Karpas-422 (cell line): ENCODE measurements at places on chromosomes 11 and 22.
A peak's percentile ranks its signal among the peaks of the same experiment; 100 is the strongest.

- no peak for DNase-seq
Observed at GRCh38 chr22:38957808-38958650, 620 bp downstream of the APOBEC3A start.

GRCh38 chr22:20956258-20957101 is 10.6 kb upstream of the AIFM3 start:
- DNase-seq, result no peak

DNA sequence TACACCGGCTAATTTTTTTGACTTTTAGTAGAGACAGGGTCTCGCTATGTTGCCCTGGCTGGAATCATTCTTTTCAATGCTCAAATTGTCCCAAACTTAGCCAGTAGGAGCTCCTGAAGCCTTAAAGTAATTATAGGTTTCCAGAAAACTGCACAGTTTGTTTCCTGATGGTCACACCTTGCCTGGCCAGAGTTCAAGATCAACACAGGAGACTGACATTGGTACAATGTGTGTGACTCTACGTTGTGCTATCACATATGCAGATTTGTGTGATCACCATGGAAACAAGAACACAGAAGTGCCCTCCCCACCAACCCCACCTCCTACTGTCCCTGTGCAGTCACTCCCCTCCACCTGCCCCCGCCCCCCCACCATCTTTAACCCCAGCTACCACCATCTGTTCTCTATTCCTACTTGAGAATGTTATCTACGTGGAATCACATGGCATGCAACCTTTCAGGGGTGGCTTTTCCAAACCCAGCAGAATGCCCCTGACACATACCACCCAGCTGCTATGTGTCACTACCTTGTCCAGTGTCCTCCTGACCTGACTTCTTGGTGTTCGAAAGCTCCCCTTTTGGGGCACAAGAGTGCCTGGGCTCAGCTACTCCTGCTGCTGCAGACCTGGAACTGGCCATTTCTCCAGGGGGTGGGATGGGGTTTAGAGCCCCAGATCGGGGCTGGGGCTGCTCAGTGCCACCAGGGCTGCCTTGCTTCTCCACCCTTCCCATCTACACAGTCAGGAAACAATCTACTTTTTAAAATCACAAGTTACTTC is 6.1 kb upstream of the NAP1L4 start:
- no peak for DNase-seq

GRCh38 chr11:78066471-78066870 is 2.8 kb downstream of the THRSP start:
- DNase-seq, result no peak

DNA sequence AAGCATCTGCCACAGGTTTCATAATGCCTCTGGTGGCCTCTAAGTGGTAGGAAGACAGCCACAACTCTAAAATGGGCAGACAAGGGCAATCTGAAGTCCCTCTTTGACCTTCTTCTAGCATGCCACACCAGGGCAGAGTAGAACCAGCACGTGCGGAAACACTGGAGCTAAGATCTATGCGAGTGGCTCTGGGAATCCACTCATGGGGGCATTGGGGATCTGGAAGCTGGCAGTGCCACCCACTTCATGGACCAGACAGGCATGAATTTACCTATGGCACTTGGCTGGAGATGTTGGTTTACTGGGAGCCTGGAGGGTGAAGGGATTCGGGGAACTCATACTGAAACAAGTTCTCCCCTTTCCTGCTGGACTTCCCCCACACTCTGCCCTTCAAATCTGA is 337.4 kb downstream of the MIAT start:
- no peak for DNase-seq

DNA sequence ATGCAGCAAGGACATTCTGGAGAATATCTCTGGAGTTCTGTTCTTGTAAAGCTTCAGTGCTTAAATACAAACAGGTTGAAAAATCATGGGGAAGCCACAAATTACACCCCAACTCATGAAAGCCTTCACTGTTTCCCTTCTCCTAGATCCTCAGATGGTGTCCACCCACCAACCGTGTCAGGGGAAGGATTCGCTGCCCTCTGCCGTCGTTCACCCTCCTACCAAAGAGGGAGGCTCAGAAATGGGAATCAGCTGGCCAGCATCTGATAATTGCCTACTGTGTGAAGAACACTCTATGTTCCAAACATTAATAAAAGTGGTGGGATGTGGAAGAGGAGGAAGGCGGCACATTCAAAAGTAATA is 7.4 kb upstream of the HEPACAM start:
- DNase-seq, result no peak

GRCh38 chr22:40791241-40791640 is 27.9 kb downstream of the SLC25A17 start:
- no peak for DNase-seq

DNA sequence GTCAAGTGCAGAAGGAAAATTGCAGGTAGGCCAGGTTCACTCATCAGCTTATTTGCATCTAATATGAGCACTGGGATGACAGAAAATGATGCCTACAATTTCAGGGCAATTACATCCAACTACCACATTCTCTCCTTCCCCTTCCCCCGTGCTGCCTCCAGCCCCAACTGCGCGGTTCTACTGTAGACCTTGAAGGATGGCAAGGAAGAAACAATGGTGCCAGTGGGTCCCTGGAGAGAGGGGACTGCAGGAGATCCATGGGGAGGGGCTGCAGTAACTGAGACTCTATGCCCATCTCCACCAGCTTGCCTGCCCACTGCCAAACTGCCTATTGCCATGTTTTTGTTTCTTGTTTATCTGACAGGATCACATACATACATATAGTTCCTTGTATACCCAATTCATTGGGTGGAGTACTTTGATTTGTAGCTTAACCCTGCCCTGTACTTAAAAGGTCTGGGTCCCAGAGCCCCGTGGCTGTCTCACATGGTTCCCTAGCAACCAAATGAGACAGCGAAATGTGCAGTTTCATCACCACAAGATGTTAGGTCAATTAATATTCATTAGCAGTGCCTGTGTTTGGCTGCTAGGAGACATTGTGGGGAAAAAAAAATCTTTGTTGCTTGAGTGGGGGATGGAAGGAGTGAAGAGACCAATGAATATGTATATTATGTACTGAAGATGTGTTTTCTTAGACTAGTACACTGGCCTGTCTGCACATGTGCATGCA is 253.5 kb upstream of the PLET1 start:
- no peak for DNase-seq

GRCh38 chr11:112318661-112319060 is 58.0 kb upstream of the PLET1 start:
- DNase-seq, result no peak

GRCh38 chr11:130561441-130561881 is 113.0 kb downstream of the ADAMTS15 start:
- no peak for DNase-seq

GRCh38 chr11:116656011-116656410 is 116.8 kb downstream of the BUD13 start:
- no peak for DNase-seq

GRCh38 chr11:130515829-130516553 is 67.5 kb downstream of the ADAMTS15 start:
- DNase-seq, result no peak

DNA sequence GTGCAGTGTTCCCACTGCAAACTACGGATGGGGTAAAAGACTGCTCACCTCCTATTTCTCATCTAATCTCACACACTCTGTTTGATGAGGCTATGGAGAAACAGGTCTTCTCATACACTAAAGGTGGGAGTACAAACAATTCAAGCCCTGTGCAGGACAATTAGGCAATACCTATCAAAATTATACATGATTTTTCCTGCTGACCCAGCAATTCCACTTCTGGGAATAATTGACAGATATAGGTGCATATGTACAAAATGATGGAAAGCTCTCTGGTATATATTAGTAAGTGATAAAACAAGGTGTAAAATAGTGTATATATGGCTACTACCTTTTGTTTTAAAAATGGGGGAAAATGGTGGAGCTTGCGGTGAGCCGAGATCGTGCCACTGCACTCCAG is 23.1 kb downstream of the BDNF start:
- DNase-seq, result no peak

- no peak for DNase-seq
Observed at GRCh38 chr11:89922195-89922660, at the start of gene TRIM49D1. TSS of gene TRIM49D1 (minus strand) at chr11:89922245. CDS start at chr11:89917710, 4,535 bp downstream.

GRCh38 chr11:64090806-64091516 is 55.2 kb downstream of the FLRT1 start:
- DNase-seq, result no peak

GRCh38 chr22:49903322-49904039 is 14.8 kb downstream of the ALG12 start:
- no peak for DNase-seq

GRCh38 chr11:11535611-11536010 is 86.2 kb downstream of the GALNT18 start:
- DNase-seq, result no peak

DNA sequence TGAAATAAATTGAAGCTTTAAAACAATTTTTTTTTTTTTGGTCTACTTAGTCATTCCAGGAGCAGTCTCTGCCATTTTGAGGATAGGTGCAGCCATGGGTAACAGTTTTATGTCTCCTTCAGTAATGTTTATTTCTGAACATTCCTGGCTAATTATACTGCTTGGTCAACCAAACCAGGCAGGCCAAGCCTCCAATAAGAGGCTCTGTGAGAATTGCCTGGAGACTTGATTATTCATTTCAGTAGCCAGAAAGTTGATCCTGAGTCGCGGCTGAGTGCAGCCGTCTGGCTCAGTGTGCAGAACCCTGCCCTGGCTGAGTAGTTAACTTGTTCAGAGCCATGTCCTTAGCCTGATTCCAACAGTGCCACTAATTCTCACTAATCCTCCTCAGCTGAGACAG is 364.0 kb upstream of the FAT3 start:
- no peak for DNase-seq

DNA sequence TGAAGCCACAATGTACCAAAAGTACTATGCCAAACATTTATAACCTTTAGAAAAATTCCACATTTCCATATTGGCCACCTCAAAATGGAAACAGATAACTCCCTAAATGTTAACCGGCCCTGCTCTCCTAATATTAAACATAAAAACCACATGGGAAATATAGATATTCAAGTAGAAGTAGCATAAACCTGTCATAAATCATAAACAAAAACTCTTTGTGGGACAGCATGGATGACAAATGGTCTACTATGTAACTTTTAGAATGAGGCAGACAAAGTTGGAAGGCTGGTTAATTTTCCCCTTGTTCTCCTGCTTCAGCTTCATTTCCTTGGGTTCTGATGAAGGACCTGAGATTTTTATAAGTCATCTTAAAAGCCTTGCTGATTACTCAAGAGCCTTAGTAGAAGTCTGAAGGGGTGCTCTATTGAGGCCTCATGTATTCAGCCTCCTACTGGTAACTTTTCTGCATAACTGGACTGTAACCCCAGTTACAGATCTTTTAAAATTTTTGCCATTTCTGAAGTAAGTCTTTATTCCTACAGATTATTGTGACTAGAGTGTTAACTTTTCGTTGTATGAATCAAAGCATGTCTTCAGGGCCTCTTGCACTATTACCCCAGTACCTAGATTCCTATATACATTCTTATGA is 116.4 kb downstream of the STIM1 start:
- peak; percentile 63 for DNase-seq

- no peak for DNase-seq
Observed at GRCh38 chr22:22773427-22773826, 114.2 kb upstream of the IGLL5 start.

DNA sequence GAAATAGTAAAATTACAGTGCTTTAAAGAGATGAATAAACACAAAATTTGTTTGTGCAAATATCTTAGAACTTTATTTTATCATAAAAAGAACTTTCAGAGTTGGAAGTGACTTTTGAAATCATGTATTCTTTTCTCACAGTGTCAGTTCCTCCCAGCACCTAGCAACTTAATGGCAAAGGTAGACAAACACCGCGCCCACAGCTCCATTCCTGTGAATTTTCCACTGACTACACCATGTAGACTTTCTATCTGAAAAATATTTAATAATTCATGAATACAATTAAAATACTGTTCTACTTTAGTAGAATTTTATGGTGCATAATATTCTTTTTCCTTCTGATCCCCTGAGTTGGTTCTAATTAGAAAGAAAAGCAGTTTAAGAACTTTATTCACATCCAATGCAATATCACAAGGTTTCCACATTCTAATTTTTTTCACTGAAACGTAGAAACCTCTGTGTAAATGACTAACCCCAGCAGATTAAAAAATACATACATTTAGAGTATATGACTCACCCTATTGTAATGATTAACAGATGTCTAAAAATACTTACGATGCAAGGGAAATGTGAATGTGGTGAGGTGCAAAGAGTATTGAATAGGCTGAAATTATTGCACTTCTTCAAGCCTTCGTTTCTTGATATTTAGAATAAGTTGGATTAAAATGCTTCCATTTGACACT is 218.2 kb upstream of the CCDC179 start:
- no peak for DNase-seq

DNA sequence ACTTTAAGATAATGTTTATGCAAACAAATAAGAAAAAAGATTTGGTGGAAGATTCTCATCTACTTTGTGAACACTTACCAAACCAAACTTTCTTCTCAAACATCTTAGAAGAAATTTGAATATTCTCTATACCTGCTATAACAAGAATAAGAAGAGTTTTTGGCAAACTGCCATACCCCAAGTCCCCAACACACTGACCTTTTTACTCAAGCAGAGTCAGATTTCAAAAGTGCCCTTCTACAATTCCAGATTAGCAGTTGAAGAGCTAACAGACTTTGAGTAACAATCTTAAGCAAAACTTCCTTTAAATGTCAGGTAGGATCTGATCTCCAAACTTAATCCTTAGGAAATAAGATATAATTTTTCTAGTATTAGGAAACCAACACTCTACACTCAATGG is 33.9 kb downstream of the TSG101 start:
- peak; percentile 53 for DNase-seq

- DNase-seq, result no peak
Observed at GRCh38 chr11:4740735-4741134, 29.0 kb downstream of the OR51F1 start.

DNA sequence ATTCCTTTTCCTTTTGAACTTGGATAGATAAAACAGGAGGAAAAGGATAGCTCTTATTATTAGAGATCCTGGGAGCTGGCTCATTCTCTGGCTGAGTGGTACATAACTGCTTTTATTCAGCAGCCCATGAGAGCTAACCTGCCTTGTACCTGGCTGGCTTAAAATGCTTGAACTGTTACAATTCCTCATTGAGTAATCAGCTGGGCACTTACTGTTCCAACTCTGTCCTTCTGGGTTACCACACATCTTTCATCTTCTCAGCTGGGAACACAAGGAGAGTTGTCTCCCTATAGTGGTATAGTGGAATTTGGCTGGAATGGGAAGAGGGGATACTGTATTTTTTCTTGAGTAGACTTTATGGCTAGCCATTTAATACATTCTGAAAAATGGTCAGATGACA is 39.8 kb upstream of the SPTBN2 start:
- no peak for DNase-seq

GRCh38 chr11:36296884-36297543 is 926 bp downstream of the PRR5L start:
- DNase-seq, result no peak

- no peak for DNase-seq
Observed at GRCh38 chr22:47564651-47565434, 802.4 kb downstream of the TBC1D22A start.

- no peak for DNase-seq
Observed at GRCh38 chr22:44260216-44261035, 52.3 kb downstream of the SHISAL1 start.

DNA sequence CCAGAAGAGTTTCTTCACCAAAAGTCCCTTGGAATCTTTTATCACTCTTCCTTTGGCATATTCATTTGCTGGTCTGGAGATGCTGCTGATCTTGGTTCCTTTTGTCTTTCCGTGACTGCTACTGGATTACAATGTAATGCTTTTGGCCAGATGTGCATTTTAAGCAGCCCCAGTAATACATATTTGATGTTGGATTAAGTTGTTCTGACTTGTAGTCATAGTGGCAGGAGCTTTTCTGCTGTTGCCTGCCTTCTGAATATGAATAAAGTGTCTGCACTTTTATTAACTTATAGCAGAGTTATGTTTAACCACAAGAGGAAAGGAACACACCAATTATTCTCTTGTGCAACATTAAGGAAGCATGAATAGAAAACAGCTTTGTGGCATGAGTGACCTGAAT is 360.0 kb upstream of the DDI1 start:
- DNase-seq, result no peak
